Amniotic epithelial cell (primary cell): ENCODE measurements at places on chromosomes 11 and 22.

GRCh38 chr11:20597680-20598484 lies 1.5 kb upstream of the SLC6A5 start:
- DNase-seq, result no peak

GRCh38 chr22:16956290-16956689 lies 51.7 kb downstream of the GAB4 start:
- DNase-seq, result no peak

GRCh38 chr22:49192180-49192856 lies 635.4 kb downstream of the BRD1 start:
- DNase-seq, result no peak

DNA sequence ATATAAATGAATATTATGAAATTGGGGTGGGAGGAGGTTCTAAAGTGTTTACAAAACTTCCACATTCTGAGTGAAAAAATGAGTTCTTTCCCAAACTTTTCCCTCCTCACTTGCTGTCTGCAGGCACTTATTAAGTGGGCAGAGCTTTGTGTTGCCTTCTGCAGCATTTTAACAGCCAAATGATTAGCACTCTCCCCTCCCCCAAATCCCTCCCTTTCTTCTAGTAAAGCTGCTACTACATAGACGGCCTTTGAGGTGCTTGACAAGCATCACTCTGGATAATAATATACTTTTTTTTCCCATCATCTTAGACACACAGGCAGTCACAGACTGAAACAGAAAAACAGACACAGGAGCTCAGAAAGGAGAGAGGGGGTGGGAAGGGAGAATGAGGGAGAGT lies 493.5 kb downstream of the DLG2 start:
- no peak for DNase-seq

GRCh38 chr11:65380460-65381119 lies 1.9 kb downstream of the SLC25A45 start:
- DNase-seq, result no peak

- DNase-seq, result no peak
Observed at GRCh38 chr11:1040428-1041148, 4.1 kb upstream of the MUC6 start.

- no peak for DNase-seq
Observed at GRCh38 chr11:92253945-92254344, 29.3 kb downstream of the FAT3 start.

DNA sequence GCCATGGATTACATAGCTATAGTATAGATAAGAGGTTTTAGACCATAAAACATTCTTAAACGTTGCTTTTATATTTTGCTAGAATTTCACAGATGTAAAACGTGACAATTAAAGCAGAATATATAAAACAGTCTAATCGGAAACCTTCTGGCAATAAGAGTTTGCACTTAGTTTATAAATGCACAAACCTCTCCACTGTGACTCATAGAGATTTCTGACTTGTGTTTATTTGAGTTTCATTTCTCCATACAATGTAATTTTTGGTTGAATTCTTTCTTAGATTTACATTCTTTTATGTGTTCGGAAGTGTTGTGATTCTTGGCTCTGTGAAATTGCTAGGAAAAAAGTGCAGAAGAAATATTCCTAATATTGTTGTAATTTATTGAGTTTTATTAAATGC lies 288.7 kb upstream of the CTSC start:
- no peak for DNase-seq

DNA sequence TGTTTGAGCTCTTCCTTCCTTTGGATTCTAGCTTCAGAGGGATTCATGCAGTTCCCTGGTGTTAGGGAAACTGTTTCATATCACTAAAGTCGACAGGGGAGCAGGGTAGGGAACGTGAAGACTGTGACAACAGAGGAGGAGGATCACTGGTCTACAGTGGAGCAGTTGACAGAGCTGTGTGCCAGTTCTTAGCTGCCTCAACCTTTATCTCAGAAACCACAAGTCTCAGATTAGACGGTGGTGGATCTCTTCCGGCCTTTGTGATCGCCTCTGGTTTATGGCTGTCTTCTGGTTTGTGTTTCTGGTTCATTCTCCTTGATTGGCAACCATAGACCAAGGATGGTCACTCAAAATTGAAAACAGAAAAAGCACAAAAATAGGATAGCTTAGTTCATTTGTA lies 538.9 kb upstream of the API5 start:
- no peak for DNase-seq
